ENCODE measurements at places on chromosomes 5 and 9.

DNA sequence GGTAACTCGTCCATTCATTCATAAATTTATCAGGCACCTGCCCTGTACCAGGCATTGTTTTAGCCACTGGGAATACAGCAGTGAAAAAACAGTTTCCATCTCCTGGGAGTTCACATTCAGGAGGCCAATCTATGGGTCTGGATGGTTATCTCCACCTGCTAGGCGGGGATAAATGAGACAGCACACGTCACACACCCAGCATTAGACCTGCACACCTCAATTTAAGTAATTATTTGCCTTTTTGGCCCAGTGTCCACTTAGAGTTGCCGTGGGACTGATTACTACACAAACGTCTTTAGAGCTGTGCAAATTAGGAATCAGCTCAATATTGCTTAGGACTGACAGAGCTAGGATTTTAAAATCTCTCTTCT lies 46.1 kb downstream of the STK10 start:
- peaks cover 42% of the 10 kb centered on the region for H3K4me1 ChIP-seq
- peaks cover 5% of the 10 kb centered on the region for H3K36me3 ChIP-seq
- no peaks in the 10 kb centered on the region for H3K27me3 ChIP-seq
- no peak overlapping the region for H3K4me3 ChIP-seq
- no peak for DNase-seq
- peak overlapping the region; percentile 35 for H3K27ac ChIP-seq

DNA sequence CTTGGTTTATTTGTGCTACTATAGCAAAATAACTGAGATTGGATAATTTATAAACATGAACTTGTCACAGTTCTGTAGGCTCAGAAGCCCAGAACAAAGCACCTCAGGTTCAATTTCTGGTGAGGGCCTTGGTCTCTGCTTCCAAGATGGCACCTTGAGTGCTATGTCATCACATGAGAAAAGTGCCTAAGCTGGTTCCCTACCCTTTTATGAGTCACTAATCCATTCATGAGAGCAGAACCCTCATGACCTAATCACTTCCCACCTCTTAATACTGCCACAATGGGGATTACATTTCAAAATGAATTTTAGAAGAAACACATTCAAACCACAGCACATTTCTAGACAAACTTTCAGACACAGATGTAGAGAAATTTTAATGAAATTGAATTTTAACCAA lies 98.2 kb upstream of the PRSS3 start:
- peaks cover 9% of the 10 kb centered on the region for H3K27me3 ChIP-seq
- no peak for DNase-seq
- H3K27ac ChIP-seq, result no peak overlapping the region
- H3K36me3 ChIP-seq, result peaks cover 6% of the 10 kb centered on the region

DNA sequence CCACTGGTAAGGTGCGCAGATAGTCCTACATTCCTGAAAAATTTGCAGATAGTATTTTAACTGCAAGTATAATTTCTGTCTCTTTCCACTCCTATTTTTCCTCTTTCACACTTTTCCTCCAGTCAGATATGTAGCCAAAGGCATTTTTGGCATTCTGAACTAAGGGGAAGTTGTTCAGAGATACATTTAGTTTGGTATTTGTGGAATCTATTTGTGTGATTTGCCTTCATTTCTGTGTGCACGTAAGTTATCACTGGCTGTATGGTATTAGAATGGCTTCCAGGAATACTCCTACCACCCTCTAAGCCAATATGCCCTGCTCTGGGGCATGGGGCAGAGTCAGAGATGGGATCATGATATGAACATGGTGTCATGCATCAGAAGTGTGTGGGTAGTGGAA lies 45.8 kb upstream of the GRAMD2B start:
- H3K4me3 ChIP-seq, result no peak overlapping the region
- no peak overlapping the region for H3K27ac ChIP-seq
- no peaks in the 10 kb centered on the region for H3K27me3 ChIP-seq
- H3K36me3 ChIP-seq, result peaks cover 10% of the 10 kb centered on the region
- no peak for DNase-seq
- no peaks in the 10 kb centered on the region for H3K4me1 ChIP-seq

- H3K4me1 ChIP-seq, result peaks cover 79% of the 10 kb centered on the region
- H3K27me3 ChIP-seq, result no peaks in the 10 kb centered on the region
- H3K27ac ChIP-seq, result peak overlapping the region; percentile 28
- no peaks in the 10 kb centered on the region for H3K36me3 ChIP-seq
- no peak for DNase-seq
Measured at GRCh38 chr5:119328753-119329602, 26.8 kb upstream of the TNFAIP8 start.

DNA sequence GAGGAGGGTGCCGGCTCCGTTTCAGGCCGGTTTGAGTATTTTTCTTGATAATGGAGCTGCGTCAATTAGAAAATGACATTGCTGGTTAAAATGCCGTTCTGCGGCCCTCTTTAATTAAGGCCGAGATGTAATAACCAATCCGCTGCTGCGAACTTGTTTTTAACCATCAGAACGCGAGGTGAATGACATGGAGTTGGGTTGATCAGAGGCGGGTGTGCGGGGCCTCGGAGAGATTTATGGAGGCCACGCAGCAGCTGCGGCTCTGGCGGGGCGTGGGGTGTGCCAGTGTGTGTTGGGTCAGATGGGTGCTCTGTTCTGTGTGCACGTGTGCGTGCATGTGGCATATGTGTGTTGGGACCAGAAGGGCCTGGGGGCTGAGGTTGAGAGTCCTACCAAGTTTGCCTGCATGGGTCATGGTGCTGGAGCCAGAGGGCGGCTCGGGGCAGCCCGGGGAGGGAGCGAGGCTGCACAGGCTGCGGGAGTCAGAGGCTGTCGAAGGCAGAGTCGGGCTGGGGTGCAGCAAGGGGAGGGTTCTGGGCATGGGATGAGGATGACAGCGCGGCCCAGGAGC lies 25.4 kb downstream of the RXRA start:
- peak overlapping the region; percentile 33 for H3K27ac ChIP-seq
- H3K36me3 ChIP-seq, result no peaks in the 10 kb centered on the region
- DNase-seq, result no peak

DNA sequence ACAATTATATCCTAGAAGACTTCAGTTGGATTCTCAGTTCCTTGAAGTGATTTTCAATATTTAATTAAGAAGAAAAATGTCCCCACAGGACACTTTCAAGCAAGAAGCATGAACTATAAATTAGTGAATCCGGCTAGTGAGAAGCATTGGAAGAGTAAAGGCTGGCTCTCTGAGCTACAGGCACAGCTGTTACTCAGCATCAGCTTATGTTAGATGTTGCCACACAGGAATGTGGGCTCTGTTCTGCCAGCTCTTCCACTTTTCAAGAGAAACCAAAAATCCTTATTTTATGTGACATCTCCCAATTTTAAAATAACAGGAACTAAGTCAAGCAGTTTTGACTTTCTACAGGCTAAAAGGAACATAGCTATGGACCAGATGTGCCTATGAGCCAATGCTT lies 14.9 kb downstream of the ZNF474 start:
- peaks cover 3% of the 10 kb centered on the region for H3K27me3 ChIP-seq
- no peaks in the 10 kb centered on the region for H3K36me3 ChIP-seq
- H3K27ac ChIP-seq, result no peak overlapping the region
- no peak overlapping the region for H3K4me3 ChIP-seq

DNA sequence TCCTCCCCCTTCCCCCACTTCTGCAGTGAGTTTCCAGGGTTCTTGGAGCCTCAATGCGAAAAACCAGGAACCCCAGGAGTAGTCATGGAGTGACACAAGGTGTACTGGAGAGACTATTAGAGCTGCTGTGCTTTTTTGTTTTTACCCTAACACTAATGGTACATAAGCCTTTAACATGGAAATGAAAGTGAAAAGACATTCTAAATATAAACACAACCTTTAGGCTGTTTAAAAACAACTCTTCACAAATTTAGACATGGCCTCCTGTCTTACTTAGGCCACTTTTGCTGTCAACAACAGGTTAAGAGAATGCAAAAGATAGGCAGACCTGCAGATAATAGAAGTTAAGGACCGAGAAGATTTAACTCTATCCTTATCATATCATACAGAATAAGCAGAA lies 232.2 kb downstream of the DENND1A start:
- DNase-seq, result no peak
- no peak overlapping the region for H3K4me3 ChIP-seq
- H3K36me3 ChIP-seq, result peaks cover 33% of the 10 kb centered on the region
- peaks cover 5% of the 10 kb centered on the region for H3K4me1 ChIP-seq

- H3K27ac ChIP-seq, result peak overlapping the region; percentile 52
- DNase-seq, result peak; percentile 44
- peaks cover 14% of the 10 kb centered on the region for H3K27me3 ChIP-seq
- no peaks in the 10 kb centered on the region for H3K36me3 ChIP-seq
Measured at GRCh38 chr9:114551750-114552685, 35.6 kb upstream of the ATP6V1G1 start.

- H3K4me1 ChIP-seq, result peaks cover 16% of the 10 kb centered on the region
- H3K27ac ChIP-seq, result no peak overlapping the region
- no peak for DNase-seq
Measured at GRCh38 chr9:1604942-1605560, 410.1 kb upstream of the SMARCA2 start.

GRCh38 chr5:149282966-149283332 lies 11.3 kb downstream of the AFAP1L1 start:
- no peak for DNase-seq
- H3K4me1 ChIP-seq, result peaks cover 26% of the 10 kb centered on the region
- H3K36me3 ChIP-seq, result no peaks in the 10 kb centered on the region
- peaks cover 15% of the 10 kb centered on the region for H3K27me3 ChIP-seq
- no peak overlapping the region for H3K27ac ChIP-seq

- DNase-seq, result no peak
- H3K27me3 ChIP-seq, result no peaks in the 10 kb centered on the region
- H3K4me3 ChIP-seq, result no peak overlapping the region
- no peaks in the 10 kb centered on the region for H3K36me3 ChIP-seq
- H3K27ac ChIP-seq, result no peak overlapping the region
Measured at GRCh38 chr9:10108815-10109214, 504.0 kb downstream of the PTPRD start.

GRCh38 chr5:143721925-143722324 lies 90.0 kb upstream of the HMHB1 start:
- H3K27me3 ChIP-seq, result peaks cover 4% of the 10 kb centered on the region
- DNase-seq, result no peak
- H3K4me3 ChIP-seq, result no peak overlapping the region
- H3K36me3 ChIP-seq, result peaks cover 13% of the 10 kb centered on the region
- H3K27ac ChIP-seq, result no peak overlapping the region

DNA sequence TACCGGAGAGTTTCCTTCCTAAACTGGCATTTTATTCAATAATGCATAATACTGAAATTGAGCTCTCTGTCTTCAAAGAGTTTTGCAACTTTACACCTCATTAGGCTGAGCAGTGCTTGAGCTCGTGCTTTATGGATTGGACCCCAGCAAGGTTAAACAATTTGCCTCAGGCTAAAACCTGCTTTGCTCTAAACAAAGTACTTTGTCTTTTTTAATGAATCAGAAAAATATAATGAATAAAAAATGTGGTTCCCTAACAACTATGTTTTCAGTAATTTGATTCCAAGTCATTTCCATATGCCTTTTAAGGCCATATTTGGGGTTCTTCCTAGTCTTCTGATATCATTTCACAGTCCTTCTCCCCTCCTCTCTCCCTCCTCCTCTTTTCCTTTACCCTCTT lies 20.0 kb downstream of the ZNF366 start:
- no peak overlapping the region for H3K4me3 ChIP-seq
- DNase-seq, result no peak
- peaks cover 29% of the 10 kb centered on the region for H3K4me1 ChIP-seq
- H3K27me3 ChIP-seq, result peaks cover 6% of the 10 kb centered on the region
- H3K36me3 ChIP-seq, result no peaks in the 10 kb centered on the region

GRCh38 chr9:110543631-110544051 lies 35.9 kb downstream of the SVEP1 start:
- H3K27me3 ChIP-seq, result no peaks in the 10 kb centered on the region
- DNase-seq, result no peak
- H3K36me3 ChIP-seq, result no peaks in the 10 kb centered on the region

DNA sequence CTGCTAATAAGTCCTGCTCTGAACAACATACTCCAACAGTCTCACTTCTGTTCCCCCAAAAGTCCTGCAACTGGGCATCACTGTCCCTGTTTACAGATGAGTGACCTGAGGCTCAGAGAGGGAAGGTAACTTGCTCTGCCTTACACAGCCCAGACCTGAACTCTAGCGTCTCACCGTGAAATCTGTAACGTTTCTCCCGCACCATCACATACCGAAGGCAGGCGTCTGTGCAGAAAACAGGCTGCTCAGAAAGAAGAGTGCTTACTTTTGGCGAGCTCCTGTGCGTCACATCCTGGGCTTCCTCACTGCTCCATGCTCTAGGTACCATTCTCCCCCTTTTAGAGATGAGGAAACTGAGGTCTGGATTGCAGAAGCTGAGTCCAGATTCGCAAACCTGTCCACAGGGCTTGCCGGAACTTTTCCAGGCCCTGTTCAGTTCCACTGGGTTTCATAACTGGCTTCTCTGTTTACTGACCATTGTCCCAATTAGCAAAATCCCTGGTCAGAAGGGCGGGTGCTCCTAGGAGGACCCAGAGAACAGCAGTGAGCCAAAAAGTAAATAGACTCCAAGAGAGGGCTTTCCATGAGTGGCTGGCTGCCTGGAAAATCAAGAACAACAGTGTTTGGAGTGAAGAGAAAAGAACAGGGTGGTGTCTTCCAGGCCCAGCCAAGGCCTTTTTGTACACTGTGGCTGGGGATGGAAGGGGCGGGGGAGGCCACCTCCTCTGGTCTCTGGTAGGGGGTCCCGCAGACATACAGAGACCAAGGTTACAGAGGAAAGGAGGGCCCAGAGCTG lies 27.1 kb downstream of the GSN start:
- peaks cover 9% of the 10 kb centered on the region for H3K27me3 ChIP-seq
- H3K4me1 ChIP-seq, result peaks cover 50% of the 10 kb centered on the region
- no peak for DNase-seq
- no peak overlapping the region for H3K4me3 ChIP-seq
- no peak overlapping the region for H3K27ac ChIP-seq

DNA sequence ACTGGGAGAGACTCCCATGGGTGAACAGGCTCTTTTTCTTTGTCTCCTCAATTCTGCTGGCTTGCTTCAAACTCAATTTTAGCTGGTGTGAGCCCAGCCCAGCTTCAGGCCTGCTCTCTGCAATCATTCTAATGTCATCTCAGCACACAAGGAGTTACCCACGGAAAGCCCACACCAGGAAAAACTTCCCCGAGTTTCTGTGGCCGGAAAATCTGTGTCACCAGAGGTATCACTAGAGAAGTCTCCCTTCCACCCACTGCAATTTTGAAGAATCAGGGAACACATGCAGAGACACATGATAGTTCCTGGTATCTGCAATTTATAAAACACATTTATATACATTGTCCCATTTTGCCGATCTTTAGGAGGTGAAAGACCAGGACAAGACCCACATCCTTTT lies 13.5 kb upstream of the NDFIP1 start:
- H3K4me3 ChIP-seq, result no peak overlapping the region
- DNase-seq, result no peak
- no peaks in the 10 kb centered on the region for H3K36me3 ChIP-seq
- peak overlapping the region; percentile 23 for H3K27ac ChIP-seq
- peaks cover 27% of the 10 kb centered on the region for H3K4me1 ChIP-seq

GRCh38 chr5:146400201-146400600 lies 46.9 kb upstream of the TCERG1 start:
- peaks cover 11% of the 10 kb centered on the region for H3K4me1 ChIP-seq
- H3K4me3 ChIP-seq, result no peak overlapping the region
- no peaks in the 10 kb centered on the region for H3K36me3 ChIP-seq
- H3K27me3 ChIP-seq, result peaks cover 34% of the 10 kb centered on the region

GRCh38 chr5:139705191-139705590 lies 57.0 kb downstream of the CXXC5 start:
- H3K4me3 ChIP-seq, result no peak overlapping the region
- H3K27me3 ChIP-seq, result peaks cover 7% of the 10 kb centered on the region
- peaks cover 74% of the 10 kb centered on the region for H3K4me1 ChIP-seq
- no peaks in the 10 kb centered on the region for H3K36me3 ChIP-seq
- no peak for DNase-seq
- peak overlapping the region; percentile 61 for H3K27ac ChIP-seq

- H3K27me3 ChIP-seq, result peaks cover 3% of the 10 kb centered on the region
- H3K27ac ChIP-seq, result no peak overlapping the region
- DNase-seq, result no peak
Measured at GRCh38 chr9:85927076-85927475, 13.9 kb upstream of the NAA35 start.

Data from nephron progenitor cell (in vitro differentiated cells).